RKO (cell line): ENCODE measurements at places on chromosomes 4 and X.

DNA sequence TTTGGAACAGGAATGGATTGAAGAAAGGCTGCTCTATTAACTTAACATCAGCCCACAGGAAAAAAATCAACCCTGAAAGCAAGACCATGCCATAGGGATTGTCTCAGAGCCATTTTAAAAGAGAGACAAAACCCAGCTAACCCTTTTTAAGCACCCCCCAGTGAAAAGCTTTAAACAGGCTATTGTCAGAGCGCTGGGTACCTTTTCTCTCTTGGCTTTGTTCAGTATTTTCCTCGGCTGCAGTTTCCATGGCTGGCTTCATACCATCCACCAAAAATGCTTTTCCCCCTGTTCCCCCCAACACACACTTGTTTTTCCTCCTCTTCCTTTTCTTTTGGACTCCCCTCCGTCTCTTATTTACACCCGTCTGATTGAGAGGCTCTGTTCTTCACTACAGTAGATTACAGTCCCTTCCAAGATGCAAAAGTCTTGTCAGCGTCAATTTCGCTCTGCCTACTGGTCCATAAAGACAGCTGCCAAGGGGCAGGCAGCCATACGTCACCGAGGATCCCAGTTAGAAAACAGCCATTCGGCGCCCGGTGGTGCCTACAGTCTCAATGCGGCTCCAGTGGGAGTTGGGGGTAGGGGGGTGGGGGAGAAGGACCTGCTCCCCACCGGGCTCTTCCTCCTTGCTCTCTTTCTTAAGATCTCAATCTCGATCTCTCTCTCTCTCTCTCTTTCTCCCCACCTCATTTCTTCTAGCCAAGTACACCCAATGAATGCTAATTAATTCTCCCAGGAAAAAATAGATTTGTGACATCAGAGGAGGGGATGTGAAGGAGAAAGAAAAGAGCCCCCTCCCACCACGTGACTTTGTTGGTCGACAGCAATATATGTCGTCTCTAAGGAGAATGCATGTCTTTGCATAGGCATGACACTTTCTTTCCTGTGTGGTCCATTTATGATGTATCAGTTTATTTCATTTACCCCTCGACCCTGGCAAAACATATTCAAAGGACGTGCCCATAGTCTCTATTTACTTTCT, at the start of gene GPM6B:
TSS of gene GPM6B (minus strand) at position 451 of the 985 bp plus-strand sequence. CDS start at position 262, 189 bp downstream.
- no peak for DNase-seq

GRCh38 chr4:169399976-169400767, 129.4 kb upstream of the SH3RF1 start:
- DNase-seq: no peak

DNA sequence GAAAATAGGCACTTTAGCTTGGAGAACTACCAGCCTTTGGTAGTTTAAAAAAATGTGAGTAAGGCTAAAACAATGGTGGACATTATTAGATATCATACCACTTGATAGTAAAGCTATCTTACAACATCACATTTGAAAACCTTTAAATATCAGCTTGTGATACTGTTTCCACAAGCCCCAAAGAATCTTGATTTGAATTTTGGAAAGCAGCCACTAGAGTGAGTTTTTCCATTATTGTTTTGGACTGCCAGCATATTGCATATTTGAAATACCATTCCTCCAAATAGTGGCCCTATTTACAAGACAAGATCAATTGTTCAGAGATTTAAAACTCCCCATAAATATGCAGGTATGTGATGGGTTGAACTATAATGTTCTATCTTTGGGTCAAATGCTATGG, 303.0 kb upstream of the PRPS2 start:
- no peak for DNase-seq

DNA sequence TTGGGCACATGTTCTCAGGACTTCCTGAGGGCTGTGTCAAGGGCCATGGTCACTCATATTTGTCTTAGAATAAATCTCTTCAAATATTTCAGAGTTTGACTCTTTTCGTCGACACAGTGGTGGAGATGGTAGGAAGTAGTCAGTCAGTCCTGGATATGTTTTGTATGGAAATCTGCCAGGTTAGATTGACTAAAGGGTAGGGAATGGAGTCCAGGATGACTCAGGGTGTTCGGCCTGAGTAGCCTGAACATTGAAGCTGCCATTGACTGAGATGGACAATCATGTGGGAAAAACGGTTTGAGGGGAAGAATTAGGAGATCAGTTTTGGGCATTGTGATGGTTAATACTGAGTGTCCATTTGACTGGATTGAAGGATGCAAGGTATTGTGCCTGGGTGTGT, 177.1 kb upstream of the CENPE start:
- DNase-seq: peak; percentile 35

DNA sequence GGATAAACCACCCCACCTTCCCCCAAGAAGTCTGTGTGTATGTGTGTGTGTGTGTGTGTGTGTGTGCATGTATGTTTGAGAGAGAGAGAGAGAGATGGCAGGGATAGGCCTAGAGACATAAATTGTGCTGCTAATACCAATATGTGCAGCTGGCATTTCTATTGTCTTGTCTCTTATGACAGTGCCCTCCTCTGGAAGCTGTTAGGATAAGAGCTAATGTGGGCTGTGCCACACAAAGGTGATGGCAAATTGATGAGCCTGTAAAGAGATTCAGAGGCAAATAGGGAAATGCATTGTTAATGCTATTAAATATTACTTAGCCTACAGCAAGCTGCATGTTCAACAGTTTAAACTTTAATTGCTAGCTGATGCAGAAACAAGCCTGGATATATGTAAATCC, 332.0 kb downstream of the NKX6-1 start:
- DNase-seq: no peak

- DNase-seq: no peak
These were observed 289.8 kb downstream of the ADGRL3 start for GRCh38 chr4:61489927-61490326.

- DNase-seq: no peak
These were observed 16.3 kb upstream of the NEIL3 start for GRCh38 chr4:177293208-177294033.

GRCh38 chr4:55611358-55612059, 19.5 kb upstream of the PDCL2 start:
- DNase-seq: no peak

DNA sequence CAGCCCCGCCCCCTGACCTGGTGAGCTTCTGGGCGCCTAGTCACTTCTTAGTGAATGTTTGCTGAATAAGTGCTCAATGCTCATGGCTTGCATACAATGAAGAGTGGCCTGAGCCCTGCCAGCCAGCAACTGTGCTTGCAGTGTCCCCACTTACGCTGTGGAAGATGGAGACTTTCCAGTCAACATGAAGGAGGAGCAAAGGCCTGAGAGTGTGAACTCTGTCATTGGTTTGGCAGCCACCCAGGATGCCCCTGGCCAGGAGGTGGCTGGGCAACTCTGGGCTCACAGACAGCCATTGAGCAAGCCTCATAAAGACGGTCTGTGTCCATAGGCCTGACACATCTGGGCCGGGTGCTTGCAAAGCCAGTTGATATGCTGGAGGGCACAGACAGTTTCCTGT, 72.1 kb upstream of the MAMLD1 start:
- DNase-seq: no peak
